Common myeloid progenitor, CD34-positive (primary cell): ENCODE measurements at places on chromosomes 13 and 19.
A peak's percentile ranks its signal among the peaks of the same experiment; 100 is the strongest.

- no peak for DNase-seq
These were observed 135.1 kb downstream of the GPC6 start for GRCh38 chr13:93361703-93362102.

GRCh38 chr19:858868-859843 lies at the start of gene CFD:
Gene CFD, plus strand, starts transcription at chr19:859664. Its CDS starts 26 bp downstream, at chr19:859690.
- peak; percentile 71 for DNase-seq

DNA sequence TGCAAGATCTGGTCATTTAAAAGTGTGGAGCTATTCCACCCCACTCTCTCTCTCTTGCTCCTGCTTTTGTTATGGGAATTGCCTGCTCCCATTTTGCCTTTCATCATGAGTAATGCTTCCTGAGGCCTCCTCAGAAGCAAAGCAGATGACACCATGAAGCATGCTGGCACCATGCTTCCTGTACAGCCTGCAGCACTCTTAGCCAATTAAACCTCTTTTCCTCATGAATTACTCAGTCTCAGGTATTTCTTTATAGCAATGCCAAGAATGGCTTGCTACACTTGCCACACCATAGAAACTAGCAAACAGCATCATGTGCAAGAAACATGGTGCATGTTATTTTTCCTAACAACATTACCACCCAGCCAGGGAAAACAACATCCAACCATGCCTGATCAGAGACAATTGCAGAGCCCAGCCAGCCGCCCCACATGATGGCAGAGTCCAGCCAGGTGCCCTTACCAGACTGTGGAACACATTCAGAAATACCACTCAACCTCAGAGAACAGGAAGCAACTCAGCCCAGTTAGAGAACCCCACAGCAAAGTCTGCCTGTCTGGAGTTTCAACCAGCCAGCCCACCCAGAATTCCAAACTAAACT lies 36.9 kb downstream of the SYDE1 start:
- no peak for DNase-seq

- no peak for DNase-seq
These were observed 85.5 kb upstream of the OXGR1 start for GRCh38 chr13:97079726-97080125.

DNA sequence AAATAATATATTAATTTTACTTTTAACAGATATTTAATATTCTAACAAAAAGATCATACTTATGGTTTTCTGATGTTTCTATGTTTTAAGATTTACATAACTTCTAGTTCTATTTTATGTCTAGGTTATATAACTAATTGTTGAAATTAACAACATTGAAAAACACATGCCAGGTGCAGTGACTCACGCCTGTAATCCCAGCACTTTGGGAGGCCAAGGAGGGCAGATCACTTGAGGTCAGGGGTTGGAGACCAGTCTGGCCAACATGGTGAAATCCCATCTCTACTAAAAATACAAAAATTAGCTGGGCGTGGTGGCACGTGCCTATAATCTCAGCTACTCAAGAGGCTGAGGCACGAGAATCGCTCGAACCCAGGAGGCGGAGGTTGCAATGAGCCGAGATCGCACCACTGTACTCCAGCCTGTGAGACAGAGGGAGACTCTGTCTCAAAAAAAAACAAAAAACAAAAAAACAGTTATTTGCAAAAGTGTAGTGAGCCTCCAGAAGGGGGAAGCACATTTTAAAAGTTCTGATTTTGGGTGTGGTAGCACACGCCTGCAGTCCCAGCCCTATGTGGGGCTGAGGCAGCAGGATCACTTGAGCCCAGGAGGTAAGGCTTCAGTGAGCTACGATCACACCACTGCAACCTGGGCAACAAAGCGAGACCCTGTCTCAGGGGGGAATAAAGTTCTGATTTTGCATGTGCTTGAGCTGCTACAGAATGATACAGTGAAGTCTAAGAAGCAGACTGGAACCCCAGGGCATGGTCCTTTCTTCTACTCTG lies 18.7 kb downstream of the MIPEP start:
- DNase-seq: no peak
